ENCODE measurements at places on chromosomes 4 and X.

- peak; percentile 50 for DNase-seq
Measured at GRCh38 chrX:40282946-40283660, 185.3 kb upstream of the BCOR start.

GRCh38 chr4:142331132-142331531 lies 515.0 kb downstream of the INPP4B start:
- no peak for DNase-seq

GRCh38 chr4:151865312-151865711 lies 104.5 kb upstream of the GATB start:
- no peak for DNase-seq

DNA sequence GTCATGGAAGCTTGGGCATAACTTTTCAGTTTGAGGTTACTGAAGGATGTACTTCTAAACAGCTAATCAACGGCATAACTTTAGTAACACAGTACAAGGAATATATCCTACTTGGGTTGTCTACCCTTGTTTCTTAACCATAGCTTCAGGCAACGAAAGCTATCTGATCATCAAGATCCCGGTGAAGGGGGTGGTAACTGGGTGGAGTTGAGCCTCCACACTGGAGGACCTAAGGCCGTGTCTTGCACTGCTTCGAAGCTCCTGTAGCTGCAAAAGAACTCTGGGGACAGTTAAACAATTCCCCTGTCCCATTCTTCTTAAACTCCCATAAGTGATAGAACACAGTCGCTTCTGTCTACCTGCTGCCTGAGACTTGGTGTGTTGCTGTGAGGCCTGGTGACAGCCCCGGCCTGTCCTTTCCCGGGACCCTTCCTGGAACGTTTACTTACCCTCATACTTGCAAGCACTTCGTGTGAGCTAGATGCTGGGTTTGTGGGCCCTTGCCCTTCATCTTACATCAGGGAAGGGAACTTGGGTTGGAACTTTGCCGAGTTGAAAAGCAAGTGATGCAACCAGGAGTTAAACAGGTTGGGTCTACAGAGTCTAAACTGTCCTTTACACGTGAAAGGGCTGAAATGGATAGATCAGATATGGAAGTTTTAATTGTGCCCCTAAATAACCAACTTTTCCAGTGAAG lies 5.8 kb upstream of the WDR1 start:
- DNase-seq = no peak

GRCh38 chrX:152895121-152895520 lies 2.7 kb upstream of the ZNF185 start:
- DNase-seq = no peak

GRCh38 chrX:15929194-15929593 lies 74.6 kb upstream of the AP1S2 start:
- DNase-seq = peak; percentile 9

DNA sequence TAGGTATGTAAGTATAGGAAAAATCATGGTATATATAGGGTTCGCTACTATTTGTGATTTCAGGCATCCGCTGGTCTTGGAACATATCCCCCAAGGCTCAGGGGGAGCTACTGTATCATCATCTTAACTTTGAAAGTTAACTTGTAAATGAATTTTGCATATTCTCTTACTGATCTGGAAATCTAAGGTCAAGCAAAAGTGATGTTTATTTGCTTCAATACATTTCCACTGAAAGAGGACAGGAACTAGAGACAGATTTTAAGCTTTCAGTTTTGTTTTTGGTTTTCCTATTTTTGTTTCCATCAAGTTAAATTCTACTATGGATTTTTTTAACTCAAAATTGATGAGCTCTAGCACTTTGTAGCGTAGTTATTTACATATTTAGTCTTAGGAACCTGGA lies 56.2 kb downstream of the NAF1 start:
- no peak for DNase-seq

DNA sequence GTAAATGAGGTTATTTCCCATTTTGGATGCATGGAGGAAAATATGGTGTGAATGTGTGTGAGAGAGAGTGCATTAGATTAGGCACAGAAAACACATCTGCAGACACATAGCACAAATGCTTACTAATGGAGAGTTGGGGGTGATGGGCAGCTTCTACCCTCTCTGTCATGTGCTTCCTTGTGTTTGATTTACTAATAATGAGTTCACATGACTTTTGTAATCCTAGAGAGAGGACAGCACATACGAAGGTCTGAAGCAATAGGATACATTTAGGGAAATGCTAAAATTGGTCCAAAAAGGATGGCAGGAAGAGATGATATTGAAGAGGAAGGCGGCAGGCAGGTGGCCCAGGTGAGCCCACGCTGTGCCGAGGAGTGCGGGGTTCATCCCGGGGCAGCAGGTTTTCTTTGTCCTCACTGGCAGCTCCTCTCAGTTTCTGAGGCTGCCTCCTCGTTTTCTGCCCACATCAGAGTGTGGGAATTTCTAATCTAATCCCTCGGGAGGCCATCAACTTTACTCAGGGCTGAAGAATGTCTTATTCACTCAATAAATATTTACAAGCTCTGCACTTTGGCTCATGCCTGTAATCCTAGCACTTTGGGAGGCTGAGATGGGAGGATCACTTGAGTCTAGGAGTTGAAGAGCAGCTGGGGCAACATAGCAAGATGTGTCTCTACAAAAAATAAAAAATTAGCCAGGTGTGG lies 15.9 kb upstream of the MAP9 start:
- DNase-seq = peak; percentile 88

DNA sequence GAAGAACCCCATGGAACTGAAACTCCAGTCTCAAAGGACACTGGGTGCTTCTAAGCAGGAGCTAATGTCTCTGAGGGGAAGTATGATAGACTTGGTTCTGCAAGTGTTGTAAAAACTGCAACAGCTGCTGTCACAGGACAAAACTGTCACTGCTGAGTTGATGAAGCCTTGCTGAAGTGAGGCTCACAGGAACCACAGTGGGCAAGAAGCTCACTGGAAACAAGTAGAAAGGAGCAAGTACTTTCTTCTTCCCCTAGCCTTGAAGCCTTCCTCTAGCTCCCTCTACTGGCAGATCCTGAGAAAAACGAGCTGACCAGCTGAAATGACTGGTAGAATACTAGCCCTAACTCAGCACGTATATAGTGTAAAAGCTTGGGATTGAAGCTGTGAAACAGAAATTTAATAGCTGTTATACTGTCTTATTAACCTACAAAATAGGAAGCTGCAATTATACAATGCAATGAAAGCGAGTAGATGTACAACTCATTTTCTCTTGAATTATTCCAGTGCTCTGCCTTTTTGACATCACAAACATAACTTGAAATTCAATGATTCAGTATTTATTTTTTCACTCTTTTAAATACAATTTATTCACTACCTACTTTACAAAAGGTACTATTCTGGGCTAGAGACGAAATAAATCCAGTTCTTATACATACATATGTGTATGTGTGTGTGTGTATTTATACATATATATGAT lies 91.4 kb downstream of the GABRB1 start:
- DNase-seq = peak; percentile 67

DNA sequence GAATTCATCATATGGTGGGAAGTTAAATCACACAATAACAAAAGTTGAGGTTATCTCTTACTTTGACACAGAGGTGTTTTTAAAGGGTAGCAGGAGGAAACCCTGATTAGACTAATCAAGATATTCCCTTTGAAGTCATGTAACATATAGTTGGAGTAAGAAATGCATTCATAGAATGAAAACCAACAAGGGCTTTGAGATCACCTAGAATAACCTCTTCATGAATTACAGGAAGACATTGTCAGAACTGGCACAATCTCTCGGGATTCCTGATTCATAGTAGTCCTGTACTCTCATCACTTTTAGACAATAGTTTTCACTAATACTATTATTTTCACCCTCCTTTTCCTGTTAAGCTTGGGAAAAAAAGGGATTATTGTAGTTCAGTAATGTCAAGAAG lies 170.2 kb downstream of the PPP3CA start:
- no peak for DNase-seq

GRCh38 chrX:72308566-72309296 lies 3.0 kb upstream of the CITED1 start:
- DNase-seq = peak; percentile 63

DNA sequence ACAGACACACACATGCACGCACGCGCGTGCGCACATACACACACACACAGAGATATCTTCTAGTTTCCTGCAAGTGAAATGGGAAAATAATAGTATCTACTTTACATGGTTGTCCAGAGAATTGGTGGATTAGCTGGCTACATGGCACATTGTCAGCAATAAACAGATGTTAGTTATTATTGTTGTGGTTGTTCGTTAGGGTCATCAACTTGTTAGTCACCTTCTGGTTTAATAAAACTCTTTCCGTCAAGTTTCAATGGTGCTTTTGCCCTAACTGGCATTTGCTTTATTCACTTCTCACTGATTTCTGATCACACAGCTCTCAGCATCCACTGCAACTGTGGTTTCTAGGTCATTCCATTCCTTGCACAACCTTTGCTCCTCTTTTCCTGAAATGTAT lies 25.4 kb upstream of the RASL11B start:
- peak; percentile 41 for DNase-seq

DNA sequence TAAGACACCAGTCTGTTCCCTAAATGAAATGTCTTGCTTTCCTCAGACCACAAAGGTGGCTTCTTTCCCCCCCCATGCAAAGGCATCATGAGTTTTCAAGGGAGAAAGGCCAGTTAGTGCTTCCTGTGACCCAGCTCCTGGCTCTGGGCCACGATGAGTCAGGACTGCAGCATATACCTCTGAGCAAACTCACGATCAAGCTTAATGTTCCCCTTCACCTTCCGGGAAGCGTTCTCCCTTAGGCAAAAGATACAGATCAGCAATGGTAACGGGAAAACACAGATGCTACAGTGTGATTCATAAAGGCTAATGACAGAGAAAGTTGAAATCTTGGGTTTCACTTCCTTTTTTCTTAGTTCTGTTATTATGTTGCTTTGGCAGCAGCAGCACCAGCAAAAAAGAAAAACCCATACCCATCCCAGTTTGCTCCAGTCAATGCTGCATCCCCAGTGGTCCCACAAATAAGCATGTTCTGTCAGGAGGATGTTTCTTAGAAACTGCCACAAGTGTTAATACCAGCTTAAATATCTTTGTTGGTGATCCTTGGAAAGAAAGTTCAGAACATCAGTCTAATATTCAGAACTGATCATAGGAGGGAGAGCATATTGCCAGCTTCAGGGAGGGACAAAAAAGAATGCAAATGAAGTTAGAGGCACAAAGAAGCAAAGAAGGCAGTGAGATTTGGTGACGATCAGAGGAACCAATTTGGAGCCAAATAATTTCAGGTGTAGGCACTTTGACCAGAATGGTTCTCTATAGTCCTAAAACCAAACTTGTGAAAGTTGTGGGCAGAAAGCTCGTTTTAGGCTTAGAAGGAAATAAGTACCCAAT lies 41.2 kb downstream of the LONRF3 start:
- DNase-seq = peak; percentile 76

DNA sequence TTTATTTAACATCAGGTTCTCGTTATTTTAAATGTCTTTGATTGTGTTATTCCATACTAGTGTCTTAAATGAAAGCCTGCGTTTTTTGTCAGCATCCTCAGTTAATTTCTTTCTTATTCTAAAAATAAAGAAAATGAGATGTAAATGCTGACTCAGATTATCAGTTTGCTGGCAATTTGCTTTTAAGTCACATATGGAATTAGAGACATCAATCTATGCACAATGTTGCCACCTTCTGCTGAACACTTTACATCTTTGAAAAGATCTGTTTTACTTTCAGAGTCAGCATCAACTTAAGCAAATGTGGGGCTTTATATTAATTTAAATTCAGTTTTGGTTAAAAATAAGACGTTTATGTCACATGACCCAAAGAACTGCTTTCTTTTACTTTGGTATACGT lies 99.2 kb downstream of the ADGRL3 start:
- DNase-seq = no peak

DNA sequence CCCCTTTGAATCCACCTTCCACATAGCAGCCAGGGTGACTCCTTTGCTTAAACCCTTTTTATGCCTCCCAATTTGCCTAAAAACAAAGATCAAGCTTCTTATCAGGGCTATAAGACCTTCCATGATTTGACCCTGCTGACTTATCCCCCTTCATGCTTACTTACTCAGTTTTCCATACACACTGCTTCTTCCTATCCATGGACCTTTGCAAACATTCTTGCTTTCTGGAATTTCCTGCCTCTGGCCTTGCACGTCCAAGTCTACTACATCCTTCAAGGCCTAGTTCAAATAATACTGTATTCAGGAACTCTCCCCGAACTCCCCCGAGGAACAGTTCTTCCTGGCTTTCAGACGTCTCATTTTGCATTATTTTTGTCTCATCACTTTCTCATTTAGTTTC lies 31.8 kb downstream of the RAP2C start:
- DNase-seq = peak; percentile 0

DNA sequence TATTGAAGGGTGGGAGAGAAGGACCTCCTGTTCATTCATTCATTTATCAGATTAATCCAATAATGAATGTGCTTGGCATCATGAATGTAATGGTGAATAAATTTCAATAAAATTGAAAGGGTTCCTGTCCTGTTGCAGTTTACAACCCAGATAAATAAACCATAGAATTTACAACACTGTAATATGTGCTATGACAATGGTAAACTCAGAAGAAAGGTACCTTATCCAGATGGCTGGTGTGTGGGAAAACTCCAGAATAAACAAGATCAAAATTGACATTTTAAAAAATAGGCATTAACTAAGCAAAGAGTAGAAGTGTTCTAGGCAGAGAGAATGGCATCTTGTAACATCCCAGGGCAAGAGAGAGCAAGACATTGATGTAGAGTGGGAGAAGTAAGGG lies 15.3 kb downstream of the ARL13A start:
- DNase-seq = no peak

GRCh38 chr4:170666909-170667308 lies 577.2 kb upstream of the AADAT start:
- no peak for DNase-seq

- DNase-seq = peak; percentile 69
Measured at GRCh38 chrX:331151-331824, 12.7 kb upstream of the GTPBP6 start.

DNA sequence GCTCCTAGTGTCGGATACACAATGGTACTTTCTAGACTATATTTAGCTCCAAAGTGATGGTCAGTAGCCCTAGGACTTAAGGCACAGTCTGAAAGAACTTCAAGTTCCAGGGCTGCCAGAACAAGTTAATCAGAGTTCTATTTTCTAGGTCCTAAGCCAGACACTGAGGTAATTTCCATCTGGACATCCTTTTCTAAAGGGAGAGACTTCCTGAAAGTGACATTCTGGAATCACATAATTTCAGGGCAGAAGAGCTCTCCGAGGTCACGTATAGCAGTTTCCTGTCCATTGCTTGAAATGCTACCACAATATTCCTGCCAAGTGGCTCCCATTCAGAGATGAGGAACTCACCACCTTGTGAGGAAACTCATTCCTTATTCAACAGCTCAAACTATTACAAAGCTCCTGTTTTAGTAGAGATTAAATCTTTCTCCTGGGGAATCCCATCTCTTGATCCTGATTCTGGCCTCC lies 117.9 kb downstream of the COL25A1 start:
- DNase-seq = peak; percentile 48

- DNase-seq = peak; percentile 46
Measured at GRCh38 chrX:119067023-119067739, 5.6 kb upstream of the CT47C1 start.

All from fibroblast of skin of right biceps (primary cell).